Stromal cell of bone marrow (primary cell): ENCODE measurements at places on chromosomes 4 and X.
A peak's percentile ranks its signal among the peaks of the same experiment; 100 is the strongest.

DNA sequence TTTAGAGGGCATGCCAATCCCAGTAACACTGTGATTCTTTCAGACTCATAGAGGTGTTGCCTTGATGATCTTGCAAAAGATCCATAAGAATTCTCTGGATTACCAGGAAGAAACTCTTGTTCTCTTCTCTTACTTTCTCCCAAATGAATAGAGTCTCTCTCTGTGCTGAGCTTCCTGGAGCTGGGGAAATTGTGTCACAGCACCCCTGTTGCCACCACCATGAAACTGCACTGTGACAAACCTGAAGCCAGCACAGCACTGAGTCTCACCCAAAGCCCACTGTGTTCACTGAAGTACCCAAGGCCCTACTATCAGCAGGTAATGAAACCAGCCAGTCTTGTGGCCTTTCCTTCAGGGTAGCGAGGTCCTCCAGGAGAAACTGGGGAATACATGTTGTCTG lies 332.7 kb upstream of the FGF16 start:
- no peak for DNase-seq

- DNase-seq = no peak
Measured at GRCh38 chr4:116878280-116878679, 207.1 kb downstream of the TRAM1L1 start.

DNA sequence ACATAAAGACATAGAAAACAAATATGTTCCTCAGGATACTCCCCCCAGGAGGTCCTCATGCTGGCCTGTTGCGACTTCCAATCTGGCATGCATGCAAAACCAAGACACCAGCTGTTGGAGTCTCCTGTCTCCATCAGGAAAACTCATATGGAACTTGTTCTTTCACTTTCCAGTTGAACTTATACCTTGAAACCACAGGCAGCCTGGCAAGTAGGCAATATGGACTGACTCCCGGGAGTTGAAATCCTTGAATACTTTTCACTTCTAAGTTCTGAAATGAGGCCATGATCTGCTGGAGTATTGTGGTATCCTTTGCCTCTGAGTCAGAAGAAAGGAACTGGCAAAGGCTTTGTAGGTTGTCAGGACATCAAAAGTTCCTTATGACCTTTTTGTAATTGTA lies 444.2 kb downstream of the IDS start:
- DNase-seq = peak; percentile 25

DNA sequence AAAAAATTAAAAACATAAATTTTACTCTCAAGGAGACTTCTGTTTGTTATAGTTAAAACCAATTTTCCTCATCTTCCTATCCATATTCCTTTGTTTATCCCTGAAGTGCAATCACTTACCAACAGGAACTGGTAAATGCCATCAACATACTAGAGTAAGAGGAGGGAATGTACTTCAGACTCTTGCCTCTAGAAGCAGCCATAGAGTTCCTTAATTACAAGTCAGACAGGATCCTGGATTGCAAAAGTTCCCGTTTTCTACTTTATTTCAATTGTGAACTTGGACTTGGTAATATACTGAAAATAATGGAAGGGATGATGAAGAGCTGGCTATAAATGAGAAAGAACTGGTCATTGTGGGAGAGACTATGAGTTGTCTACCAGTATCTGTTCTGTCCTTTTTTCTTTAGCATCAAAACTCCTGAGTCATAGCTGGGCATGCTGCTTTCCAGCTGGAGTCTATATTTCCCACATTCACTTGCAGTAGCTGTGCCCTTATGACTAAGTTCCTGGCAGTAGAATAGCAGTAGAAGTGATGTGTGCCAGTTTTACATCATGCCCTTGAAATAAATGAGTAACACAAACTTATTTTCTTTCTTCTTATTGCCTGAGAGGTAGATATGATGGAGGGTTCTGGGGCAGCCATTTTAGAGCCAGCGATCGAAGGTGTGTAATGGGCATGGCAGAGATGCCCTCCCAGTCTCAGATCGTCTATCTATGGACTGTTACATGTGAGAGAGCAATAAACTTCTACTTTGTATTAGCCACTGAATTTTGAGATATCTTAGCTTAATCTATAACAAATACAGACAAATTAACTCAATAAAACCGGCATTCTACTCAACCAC lies 26.8 kb upstream of the SPARCL1 start:
- DNase-seq = peak; percentile 96

- DNase-seq = no peak
Measured at GRCh38 chr4:159021597-159022385, 81.1 kb upstream of the RAPGEF2 start.

DNA sequence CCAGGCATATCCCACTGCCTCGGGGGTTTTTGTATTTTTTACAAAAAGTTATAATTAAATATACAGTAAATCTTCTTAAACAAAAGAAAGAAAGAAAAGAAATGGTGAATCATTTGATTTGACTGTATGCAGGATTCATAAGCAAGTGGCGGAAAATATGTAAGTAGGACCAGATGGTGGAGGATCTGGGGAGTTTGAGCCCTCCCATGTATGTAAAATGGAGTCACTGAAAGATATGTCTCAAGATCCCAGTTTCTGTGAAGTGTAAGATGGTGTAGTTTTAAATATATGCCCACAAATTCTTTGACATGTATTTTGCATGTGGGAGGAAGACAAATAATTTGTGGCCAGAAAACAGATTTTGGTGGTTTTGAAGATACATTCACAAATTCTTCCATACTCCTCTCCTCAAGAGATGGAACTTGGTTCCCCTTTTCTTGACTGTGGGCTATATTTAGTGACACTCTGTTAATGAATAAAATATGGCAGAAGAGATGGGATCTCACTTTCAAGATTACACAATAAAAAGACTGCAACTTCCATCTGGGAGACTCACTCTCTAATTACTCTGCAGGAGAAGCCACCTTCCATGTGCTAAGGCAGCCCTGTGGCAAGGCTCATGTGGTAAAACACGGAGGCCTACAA lies 133.6 kb upstream of the S100G start:
- DNase-seq = no peak

GRCh38 chr4:135775909-135776308 lies 1574.3 kb upstream of the PABPC4L start:
- no peak for DNase-seq

DNA sequence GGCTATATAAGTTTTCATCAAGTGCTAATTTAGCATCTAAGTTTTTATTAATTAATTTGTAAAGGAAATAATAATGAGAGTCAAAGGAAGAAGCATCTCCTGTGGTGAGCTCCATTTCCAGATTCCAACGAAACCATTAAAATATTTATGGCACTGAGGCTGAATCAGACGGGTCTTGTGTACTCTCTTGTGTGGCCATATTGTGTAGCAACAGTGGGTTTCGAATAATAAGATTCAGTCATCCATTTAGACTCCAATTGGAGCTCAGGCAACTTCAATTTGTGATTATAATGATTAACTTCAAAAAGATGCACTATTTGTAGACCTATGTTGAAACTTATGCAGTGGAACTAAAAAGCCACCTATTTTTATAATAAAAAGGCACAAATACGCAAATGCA lies 82.4 kb downstream of the SNCA start:
- no peak for DNase-seq

GRCh38 chr4:1419708-1420107 lies 13.5 kb upstream of the NKX1-1 start:
- no peak for DNase-seq

DNA sequence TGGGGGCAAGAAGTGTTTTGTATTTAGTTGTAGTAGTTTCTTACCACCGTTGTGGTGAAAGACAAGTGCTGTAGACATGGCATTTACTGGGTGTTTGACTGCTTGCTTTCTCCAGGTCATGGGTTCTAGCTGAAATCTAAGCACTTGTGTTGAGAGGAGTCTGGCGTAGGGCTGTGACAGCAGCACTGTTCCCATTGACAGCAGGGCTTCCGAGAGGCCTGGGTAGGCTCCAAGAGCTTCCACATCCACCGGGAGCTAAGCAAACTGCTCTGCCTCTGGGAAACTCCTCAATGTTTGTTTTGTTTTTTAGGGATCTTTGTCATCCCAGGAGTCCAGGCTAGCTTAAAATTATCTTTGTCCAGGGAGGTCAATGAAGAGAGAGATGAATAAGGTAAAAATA lies 44.3 kb downstream of the BMPR1B start:
- no peak for DNase-seq

GRCh38 chr4:164383358-164384220 lies 370.3 kb upstream of the SMIM31 start:
- peak; percentile 15 for DNase-seq

DNA sequence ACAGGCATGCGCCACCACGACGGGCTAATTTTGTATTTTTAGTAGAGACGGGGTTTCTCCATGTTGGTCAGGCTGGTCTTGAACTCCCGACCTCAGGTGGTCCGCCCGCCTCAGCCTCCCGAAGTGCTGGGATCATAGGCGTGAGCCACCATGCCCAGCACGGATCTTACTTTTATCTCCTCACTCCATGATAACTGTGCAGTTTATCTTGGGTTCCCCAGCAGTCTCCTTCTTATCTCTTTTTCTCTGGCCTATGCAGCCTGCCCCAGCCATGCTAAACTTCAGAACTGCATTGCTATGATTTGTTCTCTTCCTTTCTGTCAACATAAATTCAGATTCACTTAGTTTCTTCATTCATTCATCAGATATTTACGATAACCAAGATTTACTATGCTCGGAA lies 22.4 kb downstream of the PAGE1 start:
- no peak for DNase-seq

- no peak for DNase-seq
Measured at GRCh38 chr4:153834901-153835300, 46.0 kb upstream of the SFRP2 start.

DNA sequence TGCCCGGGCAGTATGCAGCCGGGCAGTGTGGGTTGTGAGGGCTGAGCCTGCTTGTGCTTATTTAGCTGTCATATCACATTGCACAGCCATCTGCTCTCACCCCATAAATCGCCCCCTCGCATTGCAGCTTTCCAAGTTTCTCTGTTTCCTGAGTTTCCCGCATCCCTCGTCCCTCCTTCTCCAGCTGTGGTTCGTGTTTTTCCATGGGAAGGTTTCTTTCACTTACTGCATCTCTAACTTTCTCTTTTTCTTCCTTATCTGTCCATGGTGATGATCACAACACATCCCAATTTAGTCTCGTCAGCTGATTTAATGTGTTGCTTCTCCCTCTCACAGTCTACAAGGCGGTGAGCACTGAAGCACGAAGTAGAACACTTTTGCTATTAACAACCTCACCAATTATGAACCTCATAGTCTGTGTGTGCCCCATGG lies 118.1 kb downstream of the ENPP6 start:
- DNase-seq = no peak

- no peak for DNase-seq
Measured at GRCh38 chrX:71365356-71365874, 742 bp upstream of the TAF1 start.

- no peak for DNase-seq
Measured at GRCh38 chr4:128347930-128348660, 60.5 kb upstream of the PGRMC2 start.

GRCh38 chr4:182846036-182846435 lies 71.2 kb downstream of the DCTD start:
- DNase-seq = no peak

DNA sequence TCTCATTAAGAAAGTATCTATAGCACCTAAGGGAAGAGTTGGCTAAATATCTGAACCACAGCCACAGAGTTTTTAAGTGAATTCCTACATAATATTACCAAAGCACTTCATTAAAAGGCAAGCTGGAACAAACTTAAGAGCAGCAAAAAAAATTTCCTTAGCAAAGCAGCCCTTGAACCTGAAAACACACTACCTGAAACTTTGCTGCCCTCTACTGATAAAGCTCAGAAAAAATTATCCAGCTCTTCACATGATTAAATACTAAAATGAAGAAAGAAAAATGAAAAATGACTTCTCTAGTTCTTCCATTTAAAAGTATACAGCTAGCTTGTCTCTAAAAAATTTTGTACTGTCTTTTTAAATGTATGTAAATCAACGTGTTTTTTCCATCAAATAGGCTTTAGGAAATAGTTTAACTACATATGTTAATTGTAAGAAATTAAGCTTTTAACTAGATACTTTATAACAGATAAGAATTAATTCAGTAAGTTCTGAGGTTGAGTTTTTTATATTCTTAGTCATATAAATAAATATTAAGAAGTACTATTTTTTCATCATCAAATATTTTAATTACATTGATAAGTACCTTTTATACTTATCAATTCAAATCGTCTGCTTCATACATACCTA lies 156.1 kb downstream of the STPG2 start:
- DNase-seq = peak; percentile 4

GRCh38 chr4:119833611-119834010 lies 205.0 kb upstream of the PDE5A start:
- peak; percentile 92 for DNase-seq

GRCh38 chr4:185868983-185869382 lies 57.0 kb upstream of the SORBS2 start:
- DNase-seq = no peak

GRCh38 chrX:20128670-20129069 lies 12.0 kb upstream of the MAP7D2 start:
- DNase-seq = no peak

DNA sequence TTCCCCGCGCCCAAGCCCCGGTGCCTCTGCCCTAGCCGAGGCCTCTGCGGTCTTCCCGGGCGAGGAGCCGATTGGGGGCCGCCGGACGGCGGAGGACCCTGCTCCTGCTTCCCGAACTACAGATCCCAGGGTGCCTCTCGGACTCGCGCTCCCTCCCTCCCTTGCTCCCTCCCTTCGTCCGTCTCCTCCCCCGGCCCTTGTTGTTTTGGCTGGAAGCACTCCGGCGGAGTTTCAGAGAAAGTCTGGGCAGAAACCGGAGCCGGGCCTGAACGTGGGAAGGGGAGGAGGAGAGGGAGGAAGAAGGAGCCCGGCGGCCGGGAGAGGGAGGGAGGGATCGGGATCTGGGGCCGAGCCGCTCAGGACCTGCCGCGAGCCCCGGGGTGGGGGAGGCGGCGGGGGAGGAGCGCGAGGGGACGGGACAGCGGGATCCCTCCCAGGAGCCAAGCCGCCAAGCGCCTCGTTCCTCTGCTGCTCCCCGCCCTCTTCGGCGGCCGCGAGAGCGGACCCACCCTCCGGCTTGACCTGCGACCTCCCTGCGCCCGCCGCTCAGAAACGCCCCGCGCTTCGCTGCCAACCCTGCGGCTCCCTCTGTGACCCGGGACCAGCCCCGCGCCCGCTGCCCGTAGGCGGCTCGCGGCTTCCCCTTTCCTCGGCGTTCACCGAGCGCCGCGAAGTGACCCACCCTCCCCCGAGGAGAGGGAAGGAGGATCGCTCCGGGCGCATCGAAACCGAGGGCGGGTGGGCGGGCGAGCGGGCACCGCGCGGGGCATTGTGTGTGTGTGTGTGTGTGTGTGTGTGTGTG lies 496 bp upstream of the GAB1 start:
- DNase-seq = peak; percentile 87

DNA sequence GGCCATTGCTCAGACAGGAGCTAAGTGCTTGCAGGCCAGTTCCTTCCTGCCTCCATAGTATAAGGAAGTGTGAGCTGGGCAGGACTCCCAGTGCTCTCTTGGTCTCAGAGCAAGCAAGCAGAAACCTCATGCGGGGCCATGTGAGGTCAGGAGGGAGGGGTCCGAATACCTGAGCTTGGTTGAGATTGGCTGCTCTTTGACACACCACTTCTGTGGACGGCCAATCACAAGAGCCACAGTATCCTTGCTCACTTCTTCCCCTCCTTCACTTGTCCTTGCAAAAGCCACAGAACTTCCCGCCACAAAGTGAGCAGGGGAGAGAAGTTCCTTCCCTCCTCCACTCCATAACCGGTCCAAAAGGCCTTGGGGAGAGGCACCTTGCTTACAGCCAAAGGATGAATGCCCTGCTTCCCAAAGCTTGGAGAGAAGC lies 56.7 kb downstream of the PRPS1 start:
- DNase-seq = no peak

GRCh38 chr4:85773372-85773771 lies 298.4 kb downstream of the ARHGAP24 start:
- DNase-seq = no peak

- no peak for DNase-seq
Measured at GRCh38 chrX:129779086-129779672, 570 bp upstream of the SASH3 start.
